ENCODE measurements at places on chromosomes 2 and 18.

DNA sequence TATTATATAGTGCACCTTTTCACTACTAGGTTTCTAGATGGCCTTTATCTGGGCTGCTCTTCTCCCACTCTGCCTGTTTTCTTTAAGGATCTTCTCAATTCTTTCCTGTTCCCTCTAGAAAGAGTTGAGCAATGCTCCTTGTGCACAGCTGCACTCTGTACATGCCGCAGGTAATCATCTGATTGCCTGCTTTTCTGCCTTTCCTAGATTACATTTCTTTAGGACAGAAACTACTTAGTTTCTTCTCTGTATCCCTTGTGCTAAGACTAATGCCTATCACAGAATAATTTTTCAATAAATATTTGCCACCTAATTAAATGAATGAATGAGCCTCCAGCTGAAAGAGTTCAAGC lies 802.4 kb upstream of the ID2 start:
- no peak for DNase-seq

DNA sequence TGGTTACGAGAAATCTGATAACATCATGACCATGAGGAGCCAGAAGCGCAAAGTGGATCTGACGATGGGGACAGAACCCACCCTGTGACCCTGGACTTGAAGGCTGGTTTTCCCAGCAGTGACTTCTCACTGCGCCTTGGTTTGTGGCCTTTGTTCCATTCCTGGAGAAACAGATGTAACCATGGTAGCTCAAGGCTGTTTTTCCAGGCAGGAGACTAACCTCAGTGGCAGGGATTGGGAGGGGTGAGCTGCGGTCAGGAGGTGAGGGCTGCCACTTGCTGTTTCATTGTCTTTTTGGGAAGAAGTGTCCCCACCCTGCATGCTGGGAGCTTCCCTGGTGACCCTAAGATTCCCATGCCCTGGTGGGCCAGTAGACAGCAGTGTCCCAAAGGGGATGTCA lies 116.4 kb upstream of the SMAD2 start:
- DNase-seq = no peak

DNA sequence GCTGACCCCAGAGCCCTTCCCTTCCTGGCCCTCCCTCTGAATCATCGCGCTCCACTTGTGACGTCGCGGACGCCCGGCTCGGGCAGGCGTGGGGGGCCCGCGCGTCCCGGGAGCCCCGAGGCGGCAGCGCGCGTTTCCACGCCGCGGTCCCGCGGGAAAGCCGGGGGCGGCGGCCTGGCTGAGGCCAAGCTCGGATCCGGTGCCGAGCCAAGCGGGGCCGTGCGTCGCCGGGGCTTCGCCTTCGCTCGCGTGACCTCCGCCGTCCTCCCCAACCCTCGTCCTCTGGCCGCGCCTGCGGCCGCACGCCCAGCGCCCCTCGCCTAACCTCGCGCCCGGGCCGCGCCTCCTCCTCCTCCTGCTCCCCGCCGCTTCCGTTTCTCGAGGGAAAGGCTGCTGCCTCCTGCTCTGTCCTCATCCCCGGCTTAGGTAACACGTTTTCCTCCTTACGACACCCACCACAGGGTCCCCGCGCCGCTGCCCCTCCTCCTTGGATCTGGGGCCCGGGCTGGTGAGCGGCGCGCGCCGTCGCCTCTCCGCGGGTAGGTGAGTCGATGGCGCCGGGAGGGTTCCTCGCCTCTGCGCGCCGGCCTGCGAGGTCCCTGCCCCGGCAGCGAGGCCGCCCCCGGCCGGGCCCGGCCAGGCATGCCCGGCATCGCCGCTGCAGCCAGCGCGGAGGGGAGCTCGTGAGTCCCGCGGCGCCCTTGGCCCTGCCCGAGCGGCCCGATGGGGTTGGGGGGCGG lies at the start of gene INPP1:
Gene INPP1 (plus strand): TSS at position 54 of the 740 bp plus-strand sequence. CDS start 16,514 bp downstream, outside the sequence.
- DNase-seq = no peak

DNA sequence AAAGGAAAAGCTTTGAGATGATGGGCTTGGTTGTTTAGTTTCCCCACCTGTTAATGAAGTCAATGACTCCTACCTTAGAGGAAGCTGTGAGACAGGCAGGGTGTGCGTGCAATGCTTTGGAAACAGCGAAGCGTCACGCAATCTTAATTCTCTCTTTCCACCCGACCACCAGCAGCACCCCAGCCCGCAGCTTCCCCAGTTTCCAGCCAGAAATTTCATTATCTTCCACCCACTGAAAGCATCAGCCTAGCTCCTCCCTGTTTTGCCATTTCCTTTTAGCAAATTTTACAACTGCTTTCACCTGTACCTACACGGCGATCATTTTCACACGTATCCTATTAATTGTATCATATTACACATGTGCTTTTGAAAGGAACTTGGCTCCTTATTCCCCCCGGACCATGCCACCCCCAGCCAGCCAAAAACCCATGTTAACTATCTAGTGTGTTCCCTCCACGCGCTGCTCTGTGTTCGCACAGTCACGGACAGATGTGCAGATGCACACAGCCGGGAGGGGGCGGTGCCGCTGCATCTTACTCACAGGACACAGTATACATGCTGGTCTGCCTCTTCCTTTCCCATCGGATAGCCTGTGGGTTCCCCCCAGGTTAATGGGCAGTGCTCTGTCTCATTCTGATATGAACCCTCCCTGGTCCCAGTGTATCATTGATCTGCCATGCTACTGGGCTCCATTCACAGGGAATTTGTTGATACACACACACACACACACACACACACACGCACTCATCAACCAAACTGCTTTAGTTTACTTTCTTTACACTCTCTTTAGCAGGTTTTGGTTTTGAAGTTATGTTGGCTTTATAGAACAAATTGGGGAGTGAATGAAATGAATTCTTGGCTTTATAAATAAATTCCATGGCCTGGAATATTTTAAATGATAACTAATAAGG lies 22.4 kb downstream of the CYP27C1 start:
- DNase-seq = no peak

- no peak for DNase-seq
Observed at GRCh38 chr2:179954026-179954425, 53.1 kb downstream of the CWC22 start.

DNA sequence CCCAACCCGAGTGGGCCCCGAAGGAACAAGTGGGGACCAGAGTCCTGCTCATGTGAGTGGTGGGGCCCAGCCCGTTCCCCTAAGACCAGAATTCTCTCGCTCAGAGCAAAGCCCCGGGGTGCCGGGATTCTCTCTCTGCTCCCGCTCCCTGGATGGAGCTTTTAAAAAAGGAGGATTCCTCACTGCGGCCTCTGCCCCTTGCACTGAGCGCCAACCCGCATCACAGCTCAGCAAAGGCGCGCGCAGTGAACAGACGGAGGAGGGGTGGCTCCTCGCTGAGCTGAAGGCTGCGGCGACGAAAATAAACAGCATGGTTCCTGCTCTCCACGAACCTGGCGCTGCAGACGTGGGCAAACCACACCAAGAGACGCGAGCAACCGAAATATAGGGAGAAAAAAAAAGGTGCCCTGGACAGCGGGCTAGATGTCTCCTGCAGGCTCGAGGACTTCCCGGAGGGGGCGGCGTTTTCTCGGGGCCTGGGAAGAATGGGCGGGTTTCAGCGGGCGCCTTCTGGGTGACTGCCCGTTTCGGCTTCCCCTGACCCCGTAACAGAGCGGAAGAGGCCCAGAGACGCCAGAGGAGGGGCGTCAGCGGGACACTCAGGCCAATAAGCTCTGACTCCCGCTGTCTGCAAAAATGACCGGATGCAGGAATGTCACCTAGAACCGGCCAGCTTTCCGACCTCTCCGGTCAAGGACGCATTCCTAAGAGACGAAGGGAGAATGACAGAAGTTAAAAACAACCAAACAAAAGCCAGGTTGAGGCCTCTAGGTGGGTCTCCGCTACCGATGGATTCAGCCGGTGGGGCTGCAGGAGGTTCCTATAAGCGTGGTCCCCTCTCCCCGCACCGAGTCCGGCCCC lies 819 bp upstream of the KLF11 start:
- peak; percentile 23 for DNase-seq

GRCh38 chr2:113116100-113116958 lies 11.1 kb upstream of the IL1RN start:
- DNase-seq = no peak

- no peak for DNase-seq
Observed at GRCh38 chr2:231720987-231721966, 13.0 kb downstream of the PTMA start.

DNA sequence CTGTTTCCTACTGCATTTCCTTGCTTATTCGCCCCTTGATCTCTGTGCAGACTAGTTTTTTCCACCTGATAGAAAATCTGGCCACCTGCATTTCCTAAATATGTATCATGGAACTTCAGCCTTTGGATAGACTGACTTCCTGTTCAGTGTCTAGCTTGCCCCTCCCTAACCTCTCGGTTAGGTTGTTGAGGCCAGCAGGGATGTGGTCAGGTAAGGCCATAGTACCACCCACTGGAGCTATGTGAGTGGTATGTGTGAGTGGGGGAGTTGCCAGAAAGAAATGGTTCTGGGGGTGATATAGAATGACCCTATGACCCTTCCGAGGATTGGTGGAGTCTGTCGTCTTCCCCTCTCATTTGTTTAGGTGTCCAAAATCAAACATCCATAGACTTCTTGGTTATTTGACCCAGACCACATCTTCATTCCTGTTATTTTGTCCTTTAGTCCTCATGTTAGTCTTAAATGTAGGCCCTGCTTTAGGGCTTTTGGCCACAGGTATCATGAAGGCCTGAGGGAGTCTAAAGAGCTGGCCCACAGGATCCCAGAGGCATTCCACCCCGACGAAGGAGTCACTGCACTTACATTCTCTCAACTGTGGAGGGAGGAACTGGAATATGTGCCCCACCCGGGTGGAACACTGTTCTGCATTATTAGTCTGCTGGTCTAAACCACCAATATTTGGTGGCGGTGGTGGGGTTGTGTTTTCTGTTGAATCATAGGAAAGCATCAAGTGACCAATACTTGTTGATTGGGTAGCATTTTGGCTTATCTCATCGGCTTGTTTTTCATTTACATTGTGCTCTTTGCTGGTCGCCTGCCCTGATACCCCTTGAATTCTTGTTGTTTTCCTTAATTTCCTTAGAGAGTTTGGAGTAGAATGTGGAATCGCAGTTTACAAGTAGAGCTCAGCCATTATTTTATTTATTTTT lies 21.9 kb downstream of the CAB39 start:
- no peak for DNase-seq

DNA sequence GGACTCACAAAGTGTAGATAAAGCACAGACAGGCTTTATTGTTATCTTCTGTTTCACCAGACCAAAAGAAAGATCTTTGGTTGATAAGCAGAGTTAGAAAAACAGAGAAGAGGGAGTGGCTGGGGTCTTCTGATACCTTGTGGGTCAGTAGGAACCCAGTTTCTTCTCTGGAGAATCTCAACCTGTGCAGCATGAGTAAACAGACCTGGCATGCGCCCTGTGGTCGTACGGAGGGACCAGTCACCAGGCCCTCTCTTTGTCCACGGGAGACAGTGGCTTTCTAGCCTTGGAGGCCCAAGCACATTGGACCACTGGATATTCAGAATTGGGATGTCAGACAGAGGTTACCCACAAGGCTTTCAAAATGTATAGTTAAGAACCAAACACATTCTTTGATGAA lies 418.9 kb upstream of the FANCL start:
- no peak for DNase-seq

- DNase-seq = no peak
Observed at GRCh38 chr2:172560721-172561120, 4.8 kb downstream of the PDK1 start.

DNA sequence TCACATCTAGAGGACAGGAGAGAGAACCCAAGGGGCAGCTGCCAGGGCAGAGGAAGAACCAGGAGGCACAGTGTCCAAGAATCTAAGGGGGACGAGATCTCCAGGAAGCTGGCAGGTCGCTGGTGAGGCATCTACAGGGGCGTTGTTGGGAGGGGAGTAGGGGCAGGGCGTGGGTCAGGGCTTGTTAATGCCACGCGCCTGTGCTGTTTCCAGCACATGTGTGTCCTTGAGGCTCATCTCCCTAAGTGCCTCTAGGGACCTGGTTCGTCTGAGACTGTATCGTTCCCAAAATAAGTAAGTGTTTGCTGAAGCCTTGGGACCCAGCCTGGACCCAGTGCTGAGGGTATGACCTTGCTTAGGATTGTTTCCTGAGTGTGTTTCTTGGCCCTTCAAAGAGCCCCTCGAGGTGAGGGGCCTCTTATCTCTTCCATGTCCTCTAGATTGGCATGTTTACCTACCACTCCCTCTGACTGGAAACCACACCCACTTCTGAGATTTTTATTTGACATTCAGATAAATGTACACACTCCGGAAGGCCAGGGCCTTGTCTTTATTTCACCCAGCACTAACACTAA lies 22.2 kb downstream of the HK2 start:
- no peak for DNase-seq

DNA sequence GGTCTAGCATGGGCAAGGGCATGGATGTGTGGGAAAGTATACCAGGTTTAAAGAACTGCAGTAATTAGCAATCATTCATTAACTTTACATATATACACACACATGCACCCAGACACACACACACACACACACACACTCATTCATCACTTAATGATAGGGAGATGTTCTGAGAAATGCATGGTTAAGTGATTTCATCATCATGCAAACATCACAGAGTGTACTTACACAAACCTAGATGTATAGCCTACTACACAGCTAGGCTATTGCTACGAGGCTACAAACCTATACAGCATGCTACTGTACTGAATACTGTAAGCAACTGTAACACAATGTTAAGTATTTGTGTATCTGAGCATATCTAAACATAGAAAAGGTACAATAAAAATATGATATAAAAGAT lies 83.6 kb downstream of the COLEC12 start:
- DNase-seq = no peak

- DNase-seq = no peak
Observed at GRCh38 chr18:76467371-76468190, 27.5 kb downstream of the ZNF516 start.

DNA sequence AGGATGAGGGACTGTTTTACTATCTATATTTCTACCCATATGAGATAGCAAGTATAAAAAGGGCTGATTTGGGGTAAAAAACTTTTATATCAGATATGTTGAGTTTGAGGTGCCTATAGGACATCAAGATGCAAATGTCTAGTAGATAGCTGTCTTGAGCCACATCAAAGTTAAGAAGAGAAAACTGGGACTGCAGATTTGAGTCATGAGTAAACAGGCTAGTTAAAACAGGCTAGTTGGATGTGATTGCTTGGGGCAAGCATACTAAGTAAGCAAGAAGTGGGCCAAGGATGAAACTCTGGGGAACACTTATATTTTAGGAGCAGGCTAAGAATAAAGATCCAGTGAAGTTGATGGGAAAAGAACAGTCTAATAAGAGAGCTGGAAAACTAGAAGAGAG lies 2.8 kb upstream of the SCRN3 start:
- DNase-seq = no peak

DNA sequence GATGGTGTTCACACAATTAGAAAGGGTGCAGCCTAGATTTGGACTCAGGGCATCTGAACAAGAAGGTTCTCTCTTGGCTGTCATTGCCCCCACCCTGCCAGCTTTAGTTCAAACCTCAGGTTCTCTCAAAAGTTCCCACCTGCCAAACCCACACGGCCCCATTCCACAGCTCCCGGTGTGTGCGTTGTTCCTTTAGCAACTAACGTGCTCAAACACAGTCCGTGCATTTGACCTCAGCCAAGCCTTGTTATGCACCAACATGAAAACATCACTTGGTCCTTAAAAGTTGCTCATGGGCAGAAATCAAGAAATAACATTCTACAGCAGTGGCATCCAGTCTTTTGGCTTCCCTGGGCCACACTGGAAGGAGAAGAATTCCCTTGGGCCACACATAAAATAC lies 32.0 kb downstream of the LOXHD1 start:
- no peak for DNase-seq

All from esophagus squamous epithelium (tissue), 5 donors.